Femur (tissue), 1 donor: ENCODE measurements at places on chromosomes 2 and 18.

GRCh38 chr2:43129676-43130547 is 96.5 kb downstream of the ZFP36L2 start:
- DNase-seq: peak; percentile 59

DNA sequence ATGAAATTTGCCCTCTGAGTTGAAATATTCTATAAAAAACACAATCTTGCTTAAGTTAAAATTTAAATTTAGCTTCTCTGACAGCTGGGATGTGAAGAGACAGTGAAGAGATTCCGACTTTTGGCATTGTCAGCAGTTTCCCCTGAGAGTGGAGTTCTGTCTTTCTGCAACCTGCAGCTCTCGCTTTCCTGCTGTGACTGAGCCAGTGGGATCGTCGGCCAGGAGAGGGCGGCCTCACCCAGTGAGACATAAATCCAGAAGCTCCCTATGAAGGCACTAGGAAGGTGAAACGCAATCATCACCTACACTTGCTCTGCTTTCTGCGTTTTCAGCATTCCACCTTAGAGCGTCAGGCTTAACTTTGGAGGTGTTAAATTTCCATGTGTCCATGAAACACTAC is 75.4 kb upstream of the HNMT start:
- DNase-seq: peak; percentile 52

DNA sequence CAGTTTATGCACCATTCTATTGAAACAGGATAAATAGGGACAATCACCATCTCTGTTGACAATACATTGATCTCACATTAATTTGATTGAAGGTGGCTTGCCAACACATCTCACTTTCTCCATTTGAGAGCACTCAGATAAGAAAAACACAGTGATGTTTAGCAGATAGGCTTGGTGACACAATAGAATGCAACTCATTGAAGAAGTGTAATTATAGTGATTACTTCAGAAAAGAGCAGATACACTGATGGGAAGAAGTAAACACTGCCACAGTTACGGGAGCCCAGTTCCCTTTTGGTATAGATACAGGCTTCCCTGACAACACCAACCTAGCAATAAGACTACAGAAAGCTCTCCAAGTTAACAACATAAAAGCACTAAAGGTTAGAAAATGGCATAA is 89.1 kb downstream of the FIGN start:
- DNase-seq: no peak

DNA sequence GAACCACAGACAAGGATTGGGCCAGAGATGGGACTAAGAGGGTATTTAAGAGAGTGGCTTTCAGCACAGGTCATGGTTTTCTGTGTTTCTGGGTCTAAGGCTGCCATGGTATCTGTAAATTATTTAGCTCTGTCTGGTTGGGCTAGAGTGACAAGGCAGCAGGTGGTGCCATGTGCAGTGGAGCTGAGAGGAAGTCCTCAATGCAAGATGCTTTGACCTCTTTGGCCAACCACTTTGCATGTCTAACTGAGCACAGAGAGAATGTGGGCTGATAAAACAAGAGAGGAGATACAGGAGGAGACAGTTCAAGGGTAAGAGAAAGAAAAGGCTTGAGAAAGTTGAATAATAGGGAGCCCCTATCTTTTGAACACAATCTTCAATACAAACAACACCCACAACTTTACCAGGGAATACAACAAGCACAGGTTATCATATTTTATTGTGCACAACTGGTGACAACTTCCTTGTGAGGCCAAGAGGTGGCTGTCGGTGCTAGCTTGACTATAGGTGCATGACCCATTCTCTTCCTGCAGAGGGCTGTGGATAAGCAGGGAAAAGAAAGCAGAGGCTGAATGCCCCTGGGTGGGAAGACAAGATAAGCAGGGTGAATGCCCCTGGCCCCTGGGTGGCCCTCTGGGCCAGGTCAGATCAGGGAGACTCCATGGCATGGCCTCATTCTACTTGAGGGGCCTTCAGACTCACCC is 12.3 kb downstream of the FLACC1 start:
- peak; percentile 8 for DNase-seq

DNA sequence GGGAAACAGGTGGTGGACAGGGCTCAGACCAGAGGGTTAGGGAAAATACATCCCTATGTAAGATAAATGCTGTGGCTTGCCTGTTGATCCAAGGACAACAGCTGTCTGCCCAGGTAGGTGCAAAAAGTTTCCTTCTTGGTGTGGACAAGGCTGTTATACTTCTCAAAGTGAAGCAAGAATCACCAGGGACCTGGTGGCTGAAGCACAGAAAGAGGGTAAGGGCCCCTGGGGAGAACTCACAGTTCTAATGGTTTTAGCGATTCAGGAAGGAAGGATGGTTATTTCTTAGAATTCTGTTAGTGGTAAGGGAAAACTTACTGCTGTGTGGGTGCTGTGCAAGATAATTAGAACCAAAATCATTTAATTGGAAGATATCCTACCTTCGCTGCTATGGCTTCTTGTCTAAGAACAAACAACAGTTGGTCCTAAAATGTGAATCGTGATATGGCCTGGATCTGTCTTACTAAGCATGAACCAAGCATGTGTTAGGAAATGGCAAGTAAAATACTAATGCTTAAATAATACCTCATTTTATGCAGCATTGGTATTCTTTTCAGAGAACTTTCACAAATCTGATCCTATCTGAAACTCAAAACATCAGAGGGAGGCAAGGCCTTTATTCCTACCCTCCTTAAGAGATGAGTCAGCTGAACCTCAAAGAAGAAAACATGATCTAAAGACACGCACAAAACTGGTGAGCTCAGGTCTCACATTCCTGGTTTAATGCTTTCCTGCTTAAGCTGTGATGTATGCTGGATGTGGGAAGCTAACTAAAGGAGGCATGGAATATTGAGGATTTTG is 159.2 kb upstream of the THUMPD2 start:
- DNase-seq: no peak

DNA sequence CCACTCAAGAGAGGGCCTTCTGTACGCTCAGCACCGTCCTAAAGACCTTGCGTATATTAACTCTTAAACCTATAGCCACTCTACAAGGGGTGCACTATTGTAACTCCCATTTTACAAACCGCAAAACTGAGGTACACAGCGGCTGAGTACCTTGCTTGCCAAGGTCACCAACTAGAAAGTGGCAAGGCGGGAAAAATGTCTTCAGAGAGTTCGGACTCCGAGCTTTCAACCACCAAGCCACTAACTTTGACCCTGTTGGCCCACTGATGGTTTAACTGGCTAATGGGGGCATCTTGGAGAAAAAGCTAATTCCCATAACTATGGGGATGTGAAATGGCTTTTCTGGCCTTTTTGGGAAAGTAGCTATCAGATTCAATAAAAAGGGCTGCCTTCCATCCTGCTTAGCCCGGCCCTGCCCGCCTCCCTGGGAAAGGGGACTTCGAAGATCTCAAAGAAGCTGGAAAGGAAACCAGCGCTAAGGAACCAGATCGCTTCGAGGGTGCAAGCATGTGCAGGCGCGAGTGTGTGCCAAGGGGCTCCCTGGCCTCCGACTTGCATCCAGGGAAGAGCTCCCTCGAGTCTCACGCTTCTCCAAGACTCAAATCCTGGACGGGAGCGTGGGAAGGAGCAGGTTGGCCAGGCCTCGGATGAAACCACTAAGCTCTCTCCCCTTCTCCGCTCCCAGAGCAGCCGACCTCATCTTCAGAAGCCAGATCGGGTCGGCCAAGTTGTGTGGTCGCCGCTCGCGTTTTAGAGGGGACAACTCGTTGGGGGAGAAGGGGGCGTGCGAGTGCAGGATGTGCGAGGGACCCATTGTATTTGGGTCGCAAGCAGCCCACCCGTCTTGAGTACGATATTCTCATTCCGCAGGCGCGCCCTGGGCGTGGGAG is 2.2 kb upstream of the SP5 start:
- no peak for DNase-seq

DNA sequence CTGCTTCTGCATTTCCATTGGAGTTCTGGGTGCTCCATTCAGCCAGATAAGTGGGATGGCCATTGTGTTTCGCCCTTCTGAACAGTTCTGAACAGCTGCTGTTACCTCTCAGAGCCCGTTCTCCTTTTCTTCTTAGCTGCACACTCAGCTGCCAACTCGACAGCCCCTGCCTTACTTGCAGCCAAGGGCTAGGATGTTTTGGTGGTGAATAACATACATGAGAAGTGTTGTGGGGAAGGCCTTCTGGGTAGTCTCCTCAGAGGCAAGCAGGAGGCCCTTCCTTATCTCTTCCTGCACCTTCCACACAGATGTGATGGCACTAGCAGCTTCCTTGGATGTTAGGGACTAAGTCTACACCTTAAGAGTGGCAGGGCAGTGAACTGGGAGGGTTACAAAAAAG is 138.4 kb upstream of the NOSTRIN start:
- DNase-seq: no peak

- DNase-seq: no peak
These were observed 441.3 kb upstream of the CDH20 start for GRCh38 chr18:60891936-60892335.

DNA sequence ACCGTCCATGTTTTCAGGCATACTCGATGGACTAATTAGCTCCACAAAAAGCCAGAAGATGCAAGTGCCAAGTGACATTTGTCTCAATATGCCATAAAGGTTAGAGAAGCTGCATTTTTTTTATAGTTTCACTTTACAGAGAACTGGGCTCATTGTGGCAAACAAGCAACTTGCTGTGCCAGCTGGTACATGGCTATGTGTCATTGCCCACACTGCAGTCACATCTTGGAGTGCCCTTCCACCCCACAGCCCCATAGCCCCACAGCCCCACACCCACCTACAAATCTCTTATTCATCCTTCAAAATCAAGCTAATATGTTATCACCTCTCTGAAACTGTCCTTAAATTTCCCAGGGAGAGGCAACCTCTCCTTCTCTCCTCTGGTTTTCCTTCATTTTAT is 451.9 kb downstream of the ARHGAP15 start:
- DNase-seq: no peak

GRCh38 chr2:10773821-10774341 is 38.7 kb downstream of the PDIA6 start:
- no peak for DNase-seq

- DNase-seq: no peak
These were observed 38.6 kb downstream of the STON1 start for GRCh38 chr2:48568547-48568946.

- DNase-seq: no peak
These were observed 310.8 kb downstream of the PIEZO2 start for GRCh38 chr18:10838553-10838952.

DNA sequence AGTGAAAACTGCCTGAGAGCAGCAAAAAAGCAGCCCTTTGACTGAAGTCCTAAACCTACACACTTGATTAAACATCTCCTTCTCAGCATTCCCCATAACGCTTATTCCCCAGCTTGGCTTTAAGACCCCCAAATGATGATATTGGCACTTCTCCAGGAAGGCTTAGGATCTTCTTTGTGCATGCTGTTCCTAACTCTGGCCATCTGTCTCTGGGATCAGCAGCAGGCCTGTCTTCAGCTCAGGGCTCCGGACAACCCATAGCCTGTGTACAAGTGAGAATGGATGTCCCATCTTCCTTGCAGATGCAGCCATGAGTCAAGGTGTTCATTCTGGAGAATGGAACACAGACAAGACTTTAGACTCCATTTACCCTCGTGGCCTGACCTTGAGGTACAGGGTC is 81.6 kb upstream of the TMEM17 start:
- DNase-seq: no peak

GRCh38 chr18:68985172-68985820 is 187.4 kb downstream of the CCDC102B start:
- DNase-seq: no peak

DNA sequence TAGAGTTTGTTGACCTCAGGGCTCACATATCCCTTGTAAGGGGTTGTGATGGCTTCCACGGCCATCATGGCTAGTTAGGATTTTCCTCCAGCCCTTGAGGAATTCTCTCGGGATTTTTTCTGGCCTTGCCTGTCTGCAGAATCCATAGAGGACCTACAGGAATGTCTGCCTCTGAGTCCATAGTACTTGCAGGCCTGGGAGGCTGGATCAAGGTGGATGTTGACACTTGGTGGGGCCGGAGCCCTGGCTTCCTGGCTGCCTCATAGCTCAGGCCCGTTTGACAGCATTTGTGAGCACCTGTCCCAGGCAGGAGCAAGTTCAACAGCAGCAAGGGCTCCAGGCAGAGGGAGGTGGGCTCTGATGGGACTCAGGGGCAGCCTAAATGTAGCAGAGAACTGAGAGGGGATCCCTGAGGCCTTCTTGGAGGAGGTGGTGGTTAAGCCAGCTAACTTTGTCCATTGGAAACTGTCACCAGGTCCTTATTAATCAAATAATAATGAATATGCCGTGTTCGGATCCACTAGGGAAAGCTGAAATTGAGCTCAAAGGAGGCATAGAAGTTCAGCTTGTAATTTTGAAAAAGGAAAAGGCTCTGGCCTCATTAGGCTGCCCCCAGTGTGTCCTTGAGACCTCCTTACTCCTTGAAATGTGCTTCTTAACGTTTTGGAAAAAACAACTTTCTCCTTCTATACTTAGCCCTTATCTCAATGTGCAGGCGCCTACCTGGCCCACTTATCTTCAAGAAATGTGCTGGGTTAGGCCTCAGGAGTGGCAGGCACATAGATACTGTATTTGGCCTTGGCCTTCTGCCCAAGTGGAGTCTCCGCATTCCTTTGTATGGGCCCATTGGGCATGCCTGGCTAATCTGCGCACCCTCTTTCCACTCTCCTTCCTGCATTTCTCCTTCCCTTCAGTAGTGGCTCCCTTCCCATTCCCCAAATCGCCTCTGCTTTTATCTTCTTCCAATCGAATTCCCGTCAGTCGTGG is 66.9 kb downstream of the HPCAL1 start:
- no peak for DNase-seq

DNA sequence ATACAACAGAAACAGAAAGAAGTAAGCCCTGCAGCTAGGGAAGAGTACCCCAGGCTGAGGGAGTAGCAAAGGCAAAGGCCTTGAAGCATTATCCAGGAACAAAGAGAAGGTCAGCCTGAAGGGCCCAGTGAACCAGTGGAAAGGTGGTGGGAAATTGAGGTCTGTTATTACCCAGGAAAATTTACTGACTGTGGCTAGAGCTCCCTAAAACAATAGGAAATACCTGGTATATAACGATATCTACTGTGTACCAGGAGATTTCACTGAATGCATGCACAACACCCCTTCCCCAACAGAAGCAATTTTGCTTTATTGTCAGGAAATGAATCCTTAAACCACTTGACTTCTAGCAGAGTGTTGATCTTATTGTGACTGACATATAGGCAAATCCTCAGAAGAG is 365.3 kb downstream of the ERBB4 start:
- no peak for DNase-seq

DNA sequence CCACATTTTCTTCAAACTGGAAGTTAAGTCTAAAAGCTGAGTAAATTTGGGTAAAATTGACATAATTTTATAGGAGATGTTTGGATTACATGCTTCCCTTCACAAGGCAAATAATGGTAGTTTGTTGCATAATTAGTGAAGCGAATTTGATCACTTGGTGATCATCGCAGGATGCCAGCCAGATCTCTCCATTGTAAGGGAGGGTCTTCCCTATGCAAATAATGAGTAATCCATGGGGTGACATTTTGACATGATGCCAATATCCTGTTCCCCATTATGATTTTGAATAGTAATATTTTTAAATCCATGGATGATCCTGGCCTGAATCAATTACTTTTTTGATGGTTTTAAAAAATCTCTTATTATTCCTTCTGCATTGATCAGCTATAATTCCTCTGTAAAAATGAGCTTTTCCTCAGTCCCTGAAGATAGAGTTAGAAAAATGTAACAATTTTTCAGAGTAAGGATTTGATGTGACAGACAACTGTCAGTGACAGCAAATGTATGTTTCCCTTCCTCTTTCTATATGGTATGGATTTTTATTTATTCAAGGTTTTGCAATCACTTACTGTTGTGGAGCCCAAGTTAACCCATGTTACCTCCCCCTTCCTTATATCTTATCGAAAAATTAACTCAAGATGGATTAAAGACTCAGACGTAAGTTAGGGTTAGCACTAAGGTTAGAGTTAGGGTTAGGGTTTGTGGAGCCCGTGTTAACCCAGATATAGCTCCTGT is 21.4 kb downstream of the CCL20 start:
- DNase-seq: no peak
